AG04450 (cell line): ENCODE measurements at places on chromosomes 7 and 10. TPM values are rescaled to one million over a fixed set of nuclear protein-coding genes. Genes with fewer than 3 reads are reported as not detected.

INMT gene
- 6.6 and 7.6 TPM in 2 replicates for polyA plus RNA-seq

HYAL4 gene
- polyA plus RNA-seq: not detected in 2 replicates

CDK14 gene
- polyA plus RNA-seq: 24.6 and 28.4 TPM in 2 replicates

DTX2 gene
- 2.6 and 4.2 TPM in 2 replicates for polyA plus RNA-seq

CALML5 gene
- not detected in 2 replicates for polyA plus RNA-seq

HKDC1 gene
- polyA plus RNA-seq: 0.47 and 0.83 TPM in 2 replicates

DNA sequence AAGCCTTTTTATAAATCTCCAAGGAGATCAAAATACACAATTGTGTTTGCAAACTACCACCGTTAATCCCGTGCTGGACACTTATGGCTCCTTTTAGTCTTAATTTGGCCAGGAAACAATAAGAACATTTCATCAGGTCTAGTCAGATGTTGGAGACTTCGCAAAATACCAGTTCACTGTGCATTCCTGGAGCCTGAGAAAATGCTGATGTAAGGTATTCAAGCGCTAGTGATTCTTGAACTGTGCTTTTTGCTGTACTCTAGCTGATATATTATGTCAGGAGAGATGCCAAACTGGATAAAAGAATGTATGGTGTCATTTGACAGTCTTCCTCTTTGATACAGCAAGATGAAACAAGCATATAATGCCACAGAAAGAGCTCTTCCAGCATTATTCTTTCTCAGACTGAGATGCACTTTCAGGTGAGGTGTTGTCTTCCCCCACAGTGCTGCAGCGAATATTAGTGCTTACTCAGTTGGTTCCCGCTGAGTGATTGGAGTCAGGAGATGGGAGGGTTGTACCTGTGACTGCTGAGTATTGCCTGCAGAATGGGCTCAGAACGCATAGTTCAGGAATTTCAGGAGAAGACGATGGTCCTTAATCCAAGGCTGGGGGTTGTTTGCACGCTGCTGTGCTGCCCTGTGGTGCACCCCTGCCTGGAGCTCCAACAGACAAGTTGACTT is 59.2 kb downstream of the OGDH start:
- peak; percentile 27 for DNase-seq

- no peak for DNase-seq
These were observed 28.0 kb upstream of the ARHGAP21 start for GRCh38 chr10:24751716-24752115.

GRCh38 chr10:59808896-59809643 is 55.8 kb upstream of the MRLN start:
- DNase-seq: no peak

DNA sequence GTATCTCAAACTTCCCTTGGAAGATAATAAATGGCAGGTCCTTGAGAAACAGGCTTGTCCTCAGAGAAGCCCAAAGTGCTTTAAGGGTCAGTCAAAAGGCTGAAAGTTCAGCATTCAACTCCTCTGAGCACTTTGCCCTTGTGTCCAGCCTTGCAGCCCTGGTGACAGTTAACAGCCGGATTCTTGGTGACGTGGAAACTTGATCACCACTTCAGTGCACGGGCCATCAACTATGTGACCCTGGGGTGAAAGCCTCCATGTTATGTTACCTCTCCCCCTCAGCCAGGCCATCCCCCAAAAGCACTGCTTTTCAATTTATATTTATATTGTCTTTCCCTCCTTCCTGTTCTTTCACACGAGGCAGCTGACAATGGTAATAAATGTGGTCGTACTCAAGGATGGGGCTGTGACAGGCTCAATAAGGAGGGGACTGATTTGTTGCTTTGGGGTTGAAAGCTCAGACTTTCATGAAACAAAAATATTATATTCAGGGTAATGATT is 164.0 kb upstream of the NRP1 start:
- no peak for DNase-seq

- DNase-seq: no peak
These were observed 184.2 kb downstream of the GPAM start for GRCh38 chr10:111999205-111999914.

- no peak for DNase-seq
These were observed 1.3 kb downstream of the C10orf95 start for GRCh38 chr10:102450124-102450373.

- DNase-seq: no peak
These were observed 12.1 kb upstream of the CEP41 start for GRCh38 chr7:130452951-130453350.

GRCh38 chr7:11343818-11344413 is 370.2 kb downstream of the PHF14 start:
- DNase-seq: peak; percentile 1

GRCh38 chr10:78812571-78813318 is 256.0 kb upstream of the ZMIZ1 start:
- no peak for DNase-seq

DNA sequence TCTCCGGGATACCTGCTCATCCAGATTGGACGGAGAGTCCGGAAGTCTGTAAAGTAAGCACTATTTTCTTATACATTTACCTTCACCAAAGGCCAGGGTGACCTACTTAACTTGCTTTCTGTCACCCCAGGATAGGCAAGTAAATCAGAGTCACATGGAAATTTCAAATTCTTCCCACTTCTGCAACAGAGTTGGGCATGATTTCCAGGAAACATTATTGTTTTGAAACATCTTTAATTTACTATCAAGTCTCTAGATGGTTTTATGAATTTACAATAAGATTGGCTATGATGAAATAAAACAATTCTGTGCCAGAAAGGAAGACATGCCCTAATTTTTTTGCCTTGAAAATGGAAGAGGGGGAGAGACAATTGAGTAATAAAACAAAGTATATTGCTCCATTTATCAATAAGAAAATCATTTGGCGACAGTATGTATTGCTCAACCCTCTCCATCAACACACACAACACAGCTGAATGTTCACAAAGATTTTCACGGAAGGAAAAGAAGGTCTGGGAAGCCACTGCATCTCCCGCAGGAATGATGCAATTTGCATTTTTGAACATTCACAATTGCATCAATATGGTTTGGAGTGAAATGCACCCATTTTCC is 702.8 kb downstream of the PARD3 start:
- no peak for DNase-seq

- no peak for DNase-seq
These were observed 10.3 kb downstream of the ZMIZ1 start for GRCh38 chr10:79079054-79079397.

DNA sequence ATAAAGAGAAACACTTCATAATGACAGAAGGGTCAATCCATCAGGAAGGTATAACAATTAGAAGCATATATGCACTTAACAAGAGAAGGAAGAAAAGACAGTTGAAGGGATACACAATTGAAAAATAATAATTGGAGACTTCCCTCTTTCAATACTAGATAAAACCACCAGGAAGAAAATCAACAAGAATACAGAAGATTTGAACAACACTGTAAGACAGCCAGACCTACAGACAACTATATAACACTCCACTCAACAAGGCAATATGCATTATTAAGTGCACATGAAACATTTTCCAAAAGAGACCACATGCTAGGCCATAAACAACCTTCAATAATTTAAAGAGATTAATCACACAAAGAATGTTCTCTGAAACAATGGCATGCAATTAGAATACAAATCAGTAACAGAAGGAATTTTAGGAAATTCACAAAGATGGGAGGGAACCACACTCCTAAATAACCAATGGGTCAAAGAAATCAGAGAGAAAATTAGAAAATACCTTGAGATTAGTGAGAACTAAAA is 35.1 kb downstream of the ZNF438 start:
- DNase-seq: no peak

GRCh38 chr7:80614851-80615271 is 23.6 kb upstream of the CD36 start:
- no peak for DNase-seq

- no peak for DNase-seq
These were observed 110.7 kb upstream of the SEMA3C start for GRCh38 chr7:81029511-81029910.
